T47D (cell line): ENCODE measurements at places on chromosomes 1 and 21.

- DNase-seq: no peak
Observed at GRCh38 chr1:6500544-6501278, 9.2 kb upstream of the PLEKHG5 start.

DNA sequence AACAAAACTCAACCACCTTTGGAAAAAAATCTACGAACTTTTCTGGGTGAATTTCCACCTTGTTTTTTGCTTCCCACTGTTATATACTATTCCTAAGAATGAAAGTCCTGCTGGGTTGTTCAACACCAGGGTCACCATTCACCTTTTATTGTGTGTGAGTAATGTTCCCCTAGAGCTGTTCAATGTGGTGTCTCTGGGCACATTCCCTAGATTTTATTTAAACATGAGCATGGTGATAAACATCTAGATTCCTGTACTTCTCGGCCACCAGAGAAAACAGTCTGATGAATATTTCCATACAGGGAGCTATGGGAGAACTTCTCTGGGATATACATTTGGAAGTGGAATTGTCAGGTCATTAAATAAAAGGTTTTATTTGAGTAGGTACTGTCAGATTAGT, 13.0 kb downstream of the FMN2 start:
- no peak for DNase-seq

- DNase-seq: no peak
Observed at GRCh38 chr1:109598156-109598555, 21.3 kb downstream of the GNAT2 start.

- DNase-seq: no peak
Observed at GRCh38 chr21:38266732-38267131, 9.9 kb downstream of the KCNJ15 start.

DNA sequence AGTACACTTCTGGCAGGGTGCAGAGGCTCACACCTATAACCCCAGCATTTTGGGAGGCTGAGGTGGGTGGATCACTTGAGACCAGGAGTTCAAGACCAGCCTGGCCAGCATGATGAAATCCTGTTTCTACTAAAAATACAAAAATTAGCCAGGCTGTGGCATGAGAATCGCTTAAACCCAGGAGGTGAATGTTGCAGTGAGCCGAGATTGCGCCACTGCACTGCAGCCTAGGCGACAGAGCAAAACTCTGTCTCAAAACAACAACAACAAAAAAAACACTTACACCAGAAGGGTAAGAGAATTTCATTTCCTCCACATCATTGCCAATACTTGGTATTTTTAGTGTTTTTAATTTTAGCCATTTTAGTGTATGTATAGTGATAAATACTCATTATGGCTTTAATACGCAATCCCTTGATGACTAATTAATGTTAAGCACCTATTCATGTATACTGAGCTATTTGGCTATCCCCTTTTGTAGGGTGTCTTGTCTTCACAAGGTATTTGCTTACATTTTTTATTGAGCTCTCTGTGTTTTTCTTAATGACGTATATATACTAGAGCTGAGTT, 77.1 kb upstream of the TNR start:
- no peak for DNase-seq

DNA sequence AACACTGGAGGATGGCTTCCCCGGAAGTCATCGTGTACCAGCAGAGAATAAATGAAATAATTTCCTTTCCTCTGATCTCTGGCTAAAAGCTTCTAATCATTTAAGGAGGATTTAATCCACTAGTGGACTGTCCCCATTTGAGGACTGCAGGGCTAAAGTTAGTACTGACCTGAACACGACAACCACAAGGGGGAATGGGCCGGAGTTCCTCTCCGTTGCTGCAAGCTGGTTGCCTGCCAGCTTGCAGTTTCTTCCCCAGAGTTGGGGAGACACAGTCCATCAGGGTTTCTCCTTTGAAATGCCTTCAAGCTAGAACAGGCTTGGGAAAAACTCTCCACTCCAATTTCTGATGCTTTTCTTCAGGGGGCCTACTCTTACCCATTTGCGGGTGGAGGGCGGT, 35.5 kb upstream of the NPL start:
- DNase-seq: no peak

- DNase-seq: no peak
Observed at GRCh38 chr1:185016880-185017279, 28.5 kb upstream of the RNF2 start.

GRCh38 chr1:107545879-107546278, 405.0 kb downstream of the NTNG1 start:
- no peak for DNase-seq

- DNase-seq: no peak
Observed at GRCh38 chr1:225890346-225891228, 1.6 kb upstream of the LEFTY1 start.

GRCh38 chr1:197954718-197955418, 37.7 kb downstream of the LHX9 start:
- DNase-seq: no peak

- DNase-seq: no peak
Observed at GRCh38 chr1:223038288-223039006, 104.6 kb downstream of the TLR5 start.

GRCh38 chr1:109619576-109620400, at the start of the genes AMPD2 and GNAT2:
TSS of gene AMPD2 (plus strand) at chr1:109619837. CDS start at chr1:109621176, 1,339 bp downstream.
TSS of gene GNAT2 (minus strand) at chr1:109619616. CDS start at chr1:109612870, 6,746 bp downstream.
- peak; percentile 51 for DNase-seq

DNA sequence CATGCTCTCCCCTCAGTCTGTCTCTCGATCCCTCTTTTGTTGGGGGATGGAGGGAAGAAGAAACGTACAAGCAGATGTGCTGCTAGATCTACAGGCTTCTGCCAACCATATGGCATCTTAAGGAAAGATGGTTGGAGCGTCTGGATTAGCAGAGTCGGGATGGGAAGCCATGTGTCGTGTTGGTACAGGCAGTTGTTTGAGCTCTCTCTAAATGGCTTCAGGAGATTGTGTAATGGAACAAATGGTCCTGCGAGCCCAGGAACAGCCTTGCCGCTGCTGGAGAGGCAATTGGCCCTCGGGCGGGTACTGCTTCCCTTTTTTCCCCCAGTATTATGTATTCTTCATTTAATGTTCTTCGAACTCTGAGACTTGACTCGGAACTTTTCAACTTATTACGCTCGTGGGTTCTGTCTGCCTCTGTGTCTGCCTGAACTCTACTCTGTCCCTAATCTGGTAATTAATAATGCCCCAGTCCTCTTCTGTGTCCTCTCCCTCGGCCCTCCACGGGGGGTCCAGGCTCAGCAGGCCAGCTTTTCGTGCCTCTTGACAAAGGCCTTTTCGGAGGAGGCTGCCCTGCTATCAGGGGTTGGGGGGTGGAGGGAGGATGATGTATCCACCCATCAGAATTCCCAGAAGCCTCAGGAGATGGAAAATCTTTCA, 215.3 kb downstream of the SDCCAG8 start:
- no peak for DNase-seq

GRCh38 chr1:44808063-44808937, at the start of gene BTBD19:
TSS of gene BTBD19 (plus strand) at chr1:44808523. CDS start at chr1:44808821, 298 bp downstream.
- DNase-seq: no peak

- no peak for DNase-seq
Observed at GRCh38 chr1:21344750-21345443, 54.6 kb upstream of the ECE1 start.

DNA sequence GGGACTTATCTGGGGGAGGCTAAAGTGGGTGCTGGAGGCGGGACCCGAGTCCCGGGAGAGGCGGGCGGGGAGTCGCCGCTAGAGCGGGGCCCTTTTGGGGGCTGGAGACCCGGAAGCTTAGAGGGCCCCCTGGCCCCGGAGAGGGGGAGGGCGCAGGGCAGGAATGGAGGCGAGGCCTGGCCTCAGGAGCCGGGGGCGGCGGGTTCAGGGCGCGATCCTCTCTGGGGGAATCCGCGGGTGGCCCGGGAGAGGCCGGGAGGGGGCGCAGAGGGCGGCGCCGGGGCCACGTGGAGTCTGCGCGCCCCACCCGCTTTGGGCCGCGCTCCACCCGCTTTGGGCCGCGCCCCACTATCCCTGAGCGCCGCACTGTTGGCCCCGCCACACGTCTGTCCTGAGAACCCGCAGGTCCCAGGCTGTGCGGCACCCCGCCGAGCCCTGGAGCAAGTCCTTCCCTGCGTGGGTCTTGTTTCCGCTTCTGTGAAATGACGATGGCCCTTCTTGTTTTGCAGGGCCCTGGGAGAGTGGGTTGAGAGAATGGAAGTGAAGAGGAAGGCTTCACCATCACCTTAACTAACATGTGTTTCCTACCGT, 84.4 kb downstream of the NKAIN1 start:
- peak; percentile 80 for DNase-seq

DNA sequence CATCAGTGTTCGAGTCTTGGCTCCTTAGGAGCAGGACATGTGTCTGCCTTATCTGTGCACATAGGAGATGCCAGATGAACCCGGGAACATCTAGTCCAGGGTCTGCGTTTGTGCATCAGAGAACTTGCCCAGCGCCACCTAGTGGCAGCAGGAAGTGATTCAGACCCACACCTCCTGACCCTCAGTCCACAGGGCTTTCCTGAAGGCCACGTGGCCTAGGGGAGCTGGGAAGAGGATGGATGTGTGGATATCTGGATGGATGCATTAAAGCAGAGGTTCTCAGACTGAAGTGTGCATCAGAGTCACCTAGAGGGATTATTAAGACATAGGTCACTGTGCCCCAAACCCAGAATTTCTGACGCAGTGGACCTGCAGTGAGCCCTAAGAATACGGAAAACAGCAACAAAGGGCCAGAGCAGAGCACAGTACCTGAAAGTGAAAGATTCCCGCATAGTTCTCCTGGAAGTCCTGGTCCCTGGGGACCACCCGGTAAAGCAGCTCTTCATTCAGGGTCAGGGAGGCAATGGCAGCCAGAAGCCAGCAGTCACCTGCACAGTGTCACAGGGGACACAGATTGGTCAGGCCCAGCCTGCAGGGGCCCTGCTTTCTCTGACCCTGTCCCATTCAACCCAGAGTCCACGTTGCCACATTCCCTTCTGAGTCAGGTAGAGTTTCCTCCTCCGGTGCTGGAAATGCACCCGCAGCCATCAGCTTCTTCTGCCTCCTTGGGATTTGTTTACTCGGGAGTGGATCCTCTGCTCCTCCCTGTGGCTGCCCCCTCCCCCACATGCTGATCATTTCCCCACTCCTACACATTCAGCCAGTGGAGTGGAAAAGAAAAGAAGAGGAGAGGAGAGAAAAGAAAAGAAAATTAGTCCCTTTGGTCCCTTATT, 37.0 kb downstream of the CAPN8 start:
- peak; percentile 61 for DNase-seq

DNA sequence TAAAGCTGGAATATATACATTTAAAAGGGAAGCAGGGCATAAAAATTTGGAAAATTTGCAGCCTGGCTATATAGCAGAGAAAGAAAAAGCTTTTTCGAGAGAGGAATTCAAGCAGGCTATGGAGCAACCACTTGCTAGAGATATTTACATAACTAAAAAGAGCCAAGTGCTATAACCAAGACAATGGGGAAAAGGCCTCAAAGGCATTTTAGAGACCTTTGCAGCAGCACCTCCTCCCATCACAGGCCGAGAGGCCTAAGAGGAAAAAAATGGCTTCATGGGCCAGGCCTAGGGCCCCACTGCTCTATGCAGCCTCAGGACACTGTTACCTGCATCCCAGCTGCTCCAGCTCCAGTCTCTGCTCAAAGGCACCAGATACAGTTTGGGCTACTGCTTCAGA, 37.0 kb downstream of the CAPN9 start:
- no peak for DNase-seq

DNA sequence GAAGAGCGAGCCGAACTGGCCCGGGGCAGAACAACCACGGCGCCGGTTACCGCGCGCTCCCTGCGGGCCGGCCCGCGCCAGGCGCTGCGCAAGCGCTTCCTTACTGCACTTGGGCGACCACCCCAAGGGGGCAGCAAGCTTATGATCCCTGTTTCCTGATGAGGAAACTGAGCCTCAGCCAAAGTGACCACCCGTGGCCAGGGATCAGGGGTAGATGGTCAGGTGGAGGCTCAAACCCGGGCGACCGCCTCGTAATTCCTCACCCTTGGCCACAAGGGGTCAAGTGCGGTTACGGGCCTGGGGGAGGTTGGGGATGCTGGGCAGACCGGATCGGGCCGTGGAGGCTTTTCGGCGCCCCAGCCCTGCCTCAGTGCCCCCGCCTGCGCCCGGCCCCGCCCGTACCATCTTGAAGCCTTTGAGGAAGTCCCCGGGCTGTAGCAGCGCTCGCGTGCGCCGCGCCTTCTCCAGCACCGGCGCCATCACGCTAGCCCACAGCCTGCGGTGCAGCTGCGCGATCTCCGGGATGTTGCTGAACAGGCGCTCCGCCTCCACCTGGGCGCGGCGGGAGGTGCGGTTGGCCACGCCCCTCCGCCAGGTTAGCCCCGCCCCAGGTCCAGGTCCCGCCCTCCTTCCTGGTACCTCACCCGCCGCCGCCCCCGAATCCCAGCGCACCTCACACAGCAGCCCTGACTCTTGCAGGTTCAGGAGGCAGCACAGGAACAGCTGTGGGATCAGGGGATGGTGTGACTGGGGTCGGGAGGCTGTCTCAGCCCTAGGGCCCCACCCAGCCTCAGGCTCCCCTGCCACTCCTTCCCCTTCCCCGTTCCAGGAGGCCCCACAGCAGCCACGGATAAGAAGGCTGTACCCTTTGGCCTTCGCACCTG, 5.4 kb upstream of the TNFRSF25 start:
- no peak for DNase-seq

GRCh38 chr1:93415296-93415695, 32.6 kb upstream of the FNBP1L start:
- DNase-seq: no peak

DNA sequence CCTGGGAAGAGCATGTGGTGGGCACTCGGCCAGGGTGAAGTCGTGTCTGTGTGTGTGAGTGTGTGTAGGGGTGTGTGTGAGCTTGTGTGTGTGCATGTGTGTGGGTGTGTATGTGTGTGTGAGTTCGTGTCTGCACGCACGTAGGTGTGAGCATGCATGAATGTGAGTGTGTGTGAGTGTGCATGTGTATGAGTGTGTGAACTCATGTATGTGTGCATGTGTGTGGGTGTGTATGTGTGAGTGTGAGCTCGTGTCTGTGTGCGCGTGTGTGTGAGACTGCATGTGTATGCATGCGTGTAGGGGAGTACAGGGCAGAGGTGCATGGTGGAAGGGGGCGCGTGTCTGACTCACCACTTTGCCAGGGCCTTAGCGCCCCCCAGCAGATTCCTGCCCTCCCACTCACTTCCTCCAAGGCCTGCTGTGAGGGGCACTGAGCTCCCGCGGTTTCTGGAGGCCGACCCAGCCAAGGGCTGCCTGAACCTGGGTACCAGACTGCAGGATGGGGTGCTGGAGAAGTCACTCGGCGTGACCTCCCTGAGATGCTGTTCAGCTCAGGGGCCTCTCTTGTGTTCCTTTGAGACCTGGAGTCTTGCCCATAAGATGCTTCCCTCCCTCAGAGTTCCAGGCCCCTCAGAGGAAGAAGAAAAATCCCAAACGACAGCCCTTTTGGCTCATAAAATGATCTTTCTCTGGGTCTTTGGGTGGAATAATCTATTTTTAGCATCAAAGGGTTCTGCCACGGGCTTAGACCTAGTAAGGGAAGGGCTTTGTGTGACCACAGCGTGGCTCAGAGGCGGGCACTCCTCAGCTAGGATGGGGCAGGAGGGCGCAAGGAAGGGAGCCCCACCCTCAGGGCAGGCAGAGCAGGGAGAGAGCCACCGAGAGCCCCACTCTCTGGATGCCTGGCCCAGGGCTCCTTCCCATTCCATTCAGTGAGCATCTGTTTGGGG, 41.1 kb upstream of the RUNX3 start:
- DNase-seq: no peak
